ENCODE measurements at places on chromosomes 3 and 15.

DNA sequence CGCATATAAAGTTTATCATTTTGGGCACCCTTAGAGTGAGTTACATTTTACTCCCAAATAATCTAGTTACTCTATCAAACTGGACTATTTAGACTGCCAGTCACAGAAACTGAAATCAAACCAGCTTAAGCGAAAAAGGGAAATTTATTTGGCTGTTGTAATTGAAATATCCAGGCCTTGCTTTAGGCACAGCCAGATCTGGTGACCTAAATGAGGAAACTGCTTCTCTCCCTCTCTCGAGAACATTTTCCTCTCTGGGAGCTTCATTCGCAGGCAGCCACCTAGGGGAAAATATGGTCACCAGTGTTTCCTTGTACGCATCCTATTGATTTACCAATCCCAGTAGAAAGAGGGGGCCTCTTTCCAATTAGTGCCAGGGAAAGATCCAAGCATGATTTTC is 175.3 kb upstream of the MITF start:
- DNase-seq = no peak

DNA sequence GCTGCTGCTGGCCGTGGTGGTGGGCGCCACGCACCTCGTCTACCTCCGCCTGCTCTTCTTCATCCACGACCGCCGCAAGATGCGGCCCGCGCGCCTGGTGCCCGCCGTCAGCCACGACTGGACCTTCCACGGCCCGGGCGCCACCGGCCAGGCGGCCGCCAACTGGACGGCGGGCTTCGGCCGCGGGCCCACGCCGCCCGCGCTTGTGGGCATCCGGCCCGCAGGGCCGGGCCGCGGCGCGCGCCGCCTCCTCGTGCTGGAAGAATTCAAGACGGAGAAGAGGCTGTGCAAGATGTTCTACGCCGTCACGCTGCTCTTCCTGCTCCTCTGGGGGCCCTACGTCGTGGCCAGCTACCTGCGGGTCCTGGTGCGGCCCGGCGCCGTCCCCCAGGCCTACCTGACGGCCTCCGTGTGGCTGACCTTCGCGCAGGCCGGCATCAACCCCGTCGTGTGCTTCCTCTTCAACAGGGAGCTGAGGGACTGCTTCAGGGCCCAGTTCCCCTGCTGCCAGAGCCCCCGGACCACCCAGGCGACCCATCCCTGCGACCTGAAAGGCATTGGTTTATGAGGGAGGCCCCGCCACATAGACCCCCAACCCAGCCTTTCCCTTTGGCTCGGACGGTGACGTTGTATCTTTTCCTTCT is 1.1 kb downstream of the GPR27 start:
- no peak for DNase-seq

GRCh38 chr3:133486658-133487057 is 86.8 kb downstream of the BFSP2 start:
- no peak for DNase-seq

DNA sequence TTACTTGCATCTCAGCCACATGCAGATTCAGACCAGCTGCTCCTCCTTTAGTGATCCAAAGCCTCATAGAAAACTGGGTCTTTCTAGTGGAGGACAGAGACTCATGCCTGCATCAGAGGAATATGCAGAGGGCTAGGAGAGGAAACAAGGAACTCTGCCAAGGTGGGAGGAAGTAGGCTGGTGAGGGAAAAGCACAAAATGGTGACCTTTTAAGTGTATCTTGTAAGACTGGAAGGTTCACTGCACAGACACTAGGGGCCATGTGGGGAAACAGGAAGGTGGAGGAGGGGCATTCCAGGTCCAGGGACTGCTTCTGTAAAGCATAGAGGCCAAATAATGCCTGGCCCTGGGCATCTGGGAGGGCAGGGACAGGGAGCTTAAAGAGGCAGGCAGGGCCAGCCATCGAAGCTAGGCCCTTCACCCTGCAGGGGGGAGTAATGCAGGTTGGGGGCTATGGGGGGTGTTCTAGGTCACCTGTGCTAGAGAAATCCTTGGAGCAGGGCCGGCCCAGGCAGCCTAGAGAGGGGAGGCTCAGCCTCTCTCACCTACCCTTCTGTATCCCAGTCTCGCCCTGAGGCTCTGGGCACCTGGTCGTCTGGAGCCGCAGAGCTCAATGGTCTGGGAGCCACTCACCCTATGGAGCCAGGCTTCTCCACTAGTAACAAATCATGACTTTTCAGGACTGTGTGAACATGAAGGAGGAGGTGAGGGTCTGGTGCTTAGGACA is 117.7 kb downstream of the DNAJB8 start:
- no peak for DNase-seq

DNA sequence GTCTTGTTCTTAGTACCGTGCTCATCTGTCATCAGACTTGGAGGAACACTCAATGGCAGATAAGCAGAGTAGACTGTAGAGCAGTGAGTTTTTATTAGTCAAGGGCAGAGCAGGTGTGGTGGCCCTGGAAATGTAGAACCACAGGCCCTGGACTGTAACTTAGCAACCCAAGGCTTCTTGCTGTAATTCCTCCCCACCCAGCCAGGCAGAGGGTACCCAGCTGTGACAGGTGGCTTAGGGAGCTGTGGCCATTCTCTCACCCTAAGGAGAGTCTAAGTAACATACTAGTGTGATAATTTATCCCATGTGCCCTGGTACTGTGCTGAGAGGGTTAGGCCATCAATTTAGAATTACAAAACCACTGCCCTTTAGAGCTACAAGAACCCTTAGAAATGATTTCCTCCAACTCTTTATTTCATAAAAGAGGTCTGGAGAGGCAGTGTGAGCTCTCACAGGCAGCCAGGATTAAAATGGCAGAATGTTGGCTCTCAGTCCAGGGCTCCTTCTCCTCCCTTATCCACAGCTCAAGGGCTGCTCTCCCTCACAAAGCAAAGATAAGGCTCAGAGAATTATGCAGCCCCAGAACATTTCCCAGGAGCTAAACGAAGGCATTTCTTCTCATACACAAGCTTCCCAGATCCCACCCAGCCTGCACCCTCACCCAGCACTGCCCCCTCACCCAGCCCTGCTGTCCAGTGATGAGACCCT is 3.0 kb downstream of the POMGNT2 start:
- DNase-seq = no peak

DNA sequence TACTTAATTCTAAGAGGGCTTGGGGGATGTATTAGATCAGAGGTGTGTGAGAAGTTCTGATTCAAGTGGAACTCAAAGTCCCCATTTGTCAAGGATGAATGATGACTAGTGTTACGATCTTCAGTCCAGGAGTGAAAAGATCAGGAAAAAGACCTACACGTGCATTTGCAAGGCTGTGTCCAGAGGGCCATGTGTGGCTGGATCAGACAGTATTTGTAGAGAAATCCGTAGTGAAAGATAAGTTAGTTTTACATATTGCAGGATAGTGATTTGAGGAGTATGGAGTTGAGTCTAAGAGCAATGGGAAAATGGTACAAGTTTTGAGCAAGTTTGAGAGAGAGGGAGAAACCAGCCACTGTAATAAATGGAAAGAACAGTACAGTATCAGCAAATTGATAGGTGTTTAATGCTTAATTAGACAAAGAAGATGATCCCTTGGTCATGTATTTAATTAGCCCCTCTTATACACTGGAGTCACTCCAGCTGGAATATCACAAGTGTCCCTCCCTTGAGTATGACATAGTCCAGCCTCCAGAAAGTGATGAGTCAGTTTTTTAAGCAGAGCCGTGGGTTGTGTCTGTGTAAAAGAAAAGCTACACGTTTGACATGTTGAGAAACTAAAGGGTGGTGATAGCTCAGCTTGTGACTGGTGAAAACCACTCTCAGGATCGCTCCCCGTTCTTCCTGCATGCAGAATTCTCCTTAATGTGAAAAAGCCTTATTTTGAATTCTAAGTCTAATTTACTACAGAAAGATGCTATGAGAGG is 348.8 kb downstream of the ROBO1 start:
- DNase-seq = no peak

- no peak for DNase-seq
These were observed 60.5 kb downstream of the TRAK1 start for GRCh38 chr3:42151596-42152168.

GRCh38 chr15:77836906-77837648 is 204.4 kb upstream of the LINGO1 start:
- no peak for DNase-seq

GRCh38 chr3:101913168-101913567 is 63.9 kb downstream of the NFKBIZ start:
- DNase-seq = no peak

DNA sequence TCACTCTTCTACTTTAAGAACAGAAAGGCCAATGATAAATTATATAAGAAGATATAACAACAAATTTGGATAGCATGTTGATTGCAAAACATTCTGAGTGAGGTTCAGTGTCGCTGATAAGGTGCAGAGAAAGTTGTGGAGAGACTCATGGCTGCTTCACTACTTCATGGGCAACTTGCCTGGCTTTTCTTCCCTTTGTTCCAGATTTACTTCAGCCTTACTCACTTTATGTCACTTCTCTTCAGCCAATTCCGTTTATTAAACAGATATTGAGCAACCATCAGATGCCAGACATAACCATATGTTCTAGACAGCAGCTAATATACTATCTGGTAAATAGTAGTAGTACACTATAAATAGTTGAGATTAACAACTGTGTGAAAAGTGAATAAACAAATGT is 150.0 kb upstream of the CHL1 start:
- no peak for DNase-seq

DNA sequence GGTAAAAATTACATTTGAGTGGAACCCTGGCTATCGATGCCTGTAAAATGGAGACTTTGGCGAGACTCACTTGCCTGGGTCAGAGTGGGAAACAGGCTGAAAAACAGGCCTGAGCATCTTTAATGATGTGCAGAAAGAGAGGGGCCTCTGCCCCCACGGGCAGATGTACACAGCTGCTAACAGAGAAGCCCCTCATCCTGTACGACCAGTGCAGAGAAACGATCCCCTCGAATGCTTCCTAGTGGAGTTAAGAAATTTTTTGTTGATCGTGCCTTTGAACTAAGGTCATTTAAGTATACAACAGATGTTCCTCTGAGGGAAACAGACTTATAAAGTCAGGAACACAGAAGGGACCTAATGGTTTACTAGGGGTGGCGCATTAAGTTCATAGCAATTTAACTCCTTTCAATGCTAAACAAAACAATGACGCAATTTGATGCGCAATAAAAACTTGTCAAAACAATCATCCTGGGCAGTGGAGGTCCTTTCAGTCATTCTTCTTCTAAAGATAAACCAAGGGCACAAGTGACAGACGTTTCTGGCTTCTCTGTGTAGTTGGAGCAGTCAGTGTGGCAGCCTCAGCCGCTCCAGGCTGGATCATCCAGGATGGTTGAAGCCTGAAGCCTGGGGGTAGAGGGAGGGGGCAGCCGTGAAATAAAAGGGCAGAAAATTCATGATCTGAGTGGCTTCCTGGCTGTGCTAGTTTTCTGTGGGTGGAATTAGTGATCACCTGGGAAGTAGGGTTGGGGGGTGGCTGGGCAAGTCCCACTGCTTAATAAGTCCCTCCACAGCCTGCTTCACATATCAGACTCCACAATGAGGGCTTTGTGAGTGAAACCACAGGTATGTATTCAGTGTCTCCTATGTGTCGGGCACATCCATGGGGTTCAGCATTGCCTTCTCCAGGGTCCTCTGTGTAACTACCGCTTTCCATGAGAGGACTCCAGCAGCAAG is 50.8 kb upstream of the MRPS22 start:
- DNase-seq = no peak

- no peak for DNase-seq
These were observed 246.5 kb upstream of the PEX5L start for GRCh38 chr3:180283251-180283650.

- no peak for DNase-seq
These were observed 18.4 kb downstream of the TM4SF18 start for GRCh38 chr3:149314807-149315578.

DNA sequence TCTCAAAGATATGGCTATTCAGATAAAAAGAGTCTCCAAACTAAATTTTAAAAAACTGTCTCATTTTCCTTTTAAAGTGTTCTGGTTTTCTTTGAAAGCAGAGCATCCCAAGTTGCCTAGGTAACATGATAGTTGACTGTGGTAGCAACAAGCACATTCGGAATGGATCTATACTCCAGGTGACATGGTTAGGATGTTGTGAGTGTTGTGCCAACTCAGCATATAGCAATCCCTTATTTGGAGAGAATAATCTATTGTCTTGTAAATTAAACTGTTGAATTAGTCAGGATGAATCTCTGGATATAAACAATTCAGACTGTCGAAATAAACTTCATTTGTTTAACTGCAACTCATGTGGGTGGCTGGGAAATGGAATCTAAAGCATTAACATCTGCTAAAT is 418.6 kb downstream of the TUSC7 start:
- no peak for DNase-seq

- DNase-seq = no peak
These were observed 8.4 kb downstream of the SNX4 start for GRCh38 chr3:125511420-125512118.

DNA sequence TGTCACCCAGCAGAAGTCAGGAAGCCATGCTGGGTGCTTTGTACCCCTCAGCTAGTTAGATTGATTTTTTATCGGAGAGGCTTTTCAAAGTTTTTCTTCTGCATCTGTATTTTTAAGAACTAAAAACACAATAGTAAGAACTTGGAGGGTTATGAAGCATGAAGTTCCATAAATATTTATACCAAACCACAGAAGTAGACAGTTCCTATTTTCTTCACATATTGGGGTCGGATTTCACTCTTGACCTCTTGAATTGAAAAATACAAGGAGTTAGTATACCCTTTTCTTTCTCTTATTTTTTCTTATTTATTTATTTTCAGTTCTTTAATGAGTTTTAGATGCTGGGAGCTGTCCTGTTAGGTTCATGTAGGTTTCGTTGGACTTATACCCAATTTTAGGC is 35.1 kb downstream of the SLC25A26 start:
- DNase-seq = no peak

DNA sequence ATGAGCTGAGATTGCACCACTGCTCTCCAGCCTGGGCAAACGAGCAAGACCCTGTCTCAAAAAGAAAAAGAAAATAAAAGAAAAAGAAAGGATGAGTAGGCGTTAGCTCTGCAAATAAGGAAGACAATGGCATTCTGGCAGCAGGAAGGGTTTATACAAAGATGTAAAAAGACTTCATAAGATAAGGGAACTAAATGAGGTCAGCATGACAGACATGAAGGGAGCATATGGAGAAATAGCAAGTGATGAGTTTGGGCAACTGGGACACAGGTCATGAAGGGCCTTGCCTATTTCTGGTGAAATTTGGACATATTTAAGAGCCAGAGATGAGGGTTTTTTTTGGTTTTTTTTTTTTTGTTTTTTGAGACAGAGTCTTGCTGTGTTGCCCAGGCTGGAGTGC is 24.5 kb downstream of the TMEM266 start:
- DNase-seq = no peak

DNA sequence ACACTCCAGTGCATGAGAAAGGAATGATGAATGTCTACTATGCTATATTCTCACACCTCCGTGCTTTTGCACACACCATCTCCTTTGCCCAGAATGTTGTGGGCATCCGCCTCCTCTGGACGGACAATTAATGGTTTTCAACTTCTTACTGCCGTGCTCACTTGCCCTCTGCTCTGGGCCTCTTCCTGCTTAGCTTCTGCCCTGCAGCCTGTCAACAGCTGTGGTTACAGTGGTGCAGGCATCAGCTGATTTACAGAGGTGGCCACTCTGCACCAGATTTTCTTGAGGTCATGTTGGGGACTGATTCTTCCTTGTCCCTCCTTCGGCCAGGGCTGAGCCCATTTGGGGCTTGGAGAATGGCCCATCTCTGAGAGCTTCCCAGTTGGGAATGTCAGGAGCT is 56.5 kb upstream of the TMEM115 start:
- DNase-seq = no peak

- DNase-seq = no peak
These were observed 60.8 kb downstream of the USP13 start for GRCh38 chr3:179713643-179714090.

GRCh38 chr15:62087671-62088352 is 21.0 kb downstream of the C2CD4A start:
- DNase-seq = no peak

GRCh38 chr3:48708481-48708889 is 8.5 kb downstream of the IP6K2 start:
- DNase-seq = no peak
